Stimulated activated CD4-positive, alpha-beta T cell treated with anti-CD3 and anti-CD28 coated beads, Interleukin-15, amount 100 ng/mL, for 1 hour (primary cell): ENCODE measurements at places on chromosomes 1 and 21.

DNA sequence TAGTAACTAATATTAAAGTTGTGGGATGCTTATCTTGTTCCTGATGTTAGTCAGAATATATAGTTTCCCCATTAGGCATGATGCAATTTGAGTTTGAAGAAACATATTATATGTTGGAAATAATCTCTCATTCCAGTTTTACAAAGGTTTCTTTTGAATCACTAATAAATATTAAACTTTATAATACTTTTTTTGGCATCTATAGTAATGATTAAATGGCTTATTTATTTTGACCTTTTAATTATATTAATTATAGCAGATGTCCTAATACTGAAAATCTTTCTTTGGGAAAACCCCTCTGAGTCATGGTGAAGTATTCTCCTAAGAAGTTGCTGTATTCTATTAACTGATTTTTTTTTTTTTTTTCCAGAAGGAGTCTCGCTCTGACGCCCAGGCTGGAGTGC, 28.5 kb upstream of the PTGS2 start:
- DNase-seq = no peak

DNA sequence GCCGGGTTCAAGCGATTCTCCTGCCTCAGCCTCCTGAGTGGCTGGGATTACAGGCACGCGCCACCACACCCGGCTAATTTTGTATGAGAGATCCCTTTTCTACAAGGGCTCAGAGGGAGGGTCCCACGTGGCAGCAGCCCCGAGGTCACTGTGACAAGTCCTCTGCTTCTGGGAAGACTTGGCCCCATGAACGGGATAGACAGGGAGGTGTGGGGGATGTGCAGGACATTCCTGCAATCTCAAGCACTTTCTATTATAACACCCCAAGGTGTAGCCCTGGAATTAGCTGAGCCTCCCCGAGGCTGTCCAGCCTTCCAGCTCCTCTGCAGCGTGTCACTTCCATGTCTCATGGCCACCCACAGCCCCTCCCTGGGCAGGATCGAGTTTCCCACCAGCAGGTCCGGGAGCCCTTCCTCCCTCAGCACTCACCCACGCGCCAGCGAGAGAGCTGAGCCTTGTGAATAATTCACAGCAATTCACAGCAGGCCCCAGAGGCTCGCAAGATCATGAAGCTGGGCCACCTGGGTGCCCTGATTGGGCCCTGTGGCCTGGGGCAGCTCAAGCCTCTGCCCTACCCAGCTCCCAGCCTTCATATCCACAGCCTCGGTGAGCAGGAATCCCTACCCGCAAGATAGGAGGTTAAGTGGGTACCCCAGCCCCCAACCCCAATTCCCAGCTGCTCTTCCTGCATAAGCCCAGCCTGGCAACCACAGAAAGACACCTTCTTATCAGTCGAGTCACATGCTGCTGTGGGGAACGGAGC, 22.8 kb upstream of the RNU1-4 start:
- no peak for DNase-seq

DNA sequence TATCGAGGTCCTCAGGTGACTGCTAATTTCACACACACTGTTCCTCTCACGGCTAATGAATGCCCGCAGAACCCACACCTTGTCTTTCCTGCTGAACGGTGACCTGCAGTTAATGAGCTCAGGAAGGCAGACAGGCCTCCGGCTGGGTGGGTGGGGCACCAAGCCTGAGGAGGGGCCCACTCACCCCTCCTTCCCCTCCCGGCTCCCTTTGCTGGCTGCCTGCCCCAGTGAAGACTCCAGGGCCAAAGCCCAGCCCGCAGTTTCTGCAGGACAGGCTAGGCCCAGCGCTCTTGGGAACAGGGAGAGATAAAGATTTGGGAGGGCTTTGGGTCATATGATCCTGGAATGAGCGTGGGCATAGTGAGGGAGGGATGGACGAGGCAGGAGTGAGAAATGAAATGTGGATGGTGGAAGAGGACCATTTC, 26.4 kb downstream of the FOXO6 start:
- no peak for DNase-seq

GRCh38 chr1:33043267-33044092, 6.8 kb upstream of the AK2 start:
- DNase-seq = no peak

GRCh38 chr1:234778221-234779159, 168.5 kb upstream of the IRF2BP2 start:
- no peak for DNase-seq

DNA sequence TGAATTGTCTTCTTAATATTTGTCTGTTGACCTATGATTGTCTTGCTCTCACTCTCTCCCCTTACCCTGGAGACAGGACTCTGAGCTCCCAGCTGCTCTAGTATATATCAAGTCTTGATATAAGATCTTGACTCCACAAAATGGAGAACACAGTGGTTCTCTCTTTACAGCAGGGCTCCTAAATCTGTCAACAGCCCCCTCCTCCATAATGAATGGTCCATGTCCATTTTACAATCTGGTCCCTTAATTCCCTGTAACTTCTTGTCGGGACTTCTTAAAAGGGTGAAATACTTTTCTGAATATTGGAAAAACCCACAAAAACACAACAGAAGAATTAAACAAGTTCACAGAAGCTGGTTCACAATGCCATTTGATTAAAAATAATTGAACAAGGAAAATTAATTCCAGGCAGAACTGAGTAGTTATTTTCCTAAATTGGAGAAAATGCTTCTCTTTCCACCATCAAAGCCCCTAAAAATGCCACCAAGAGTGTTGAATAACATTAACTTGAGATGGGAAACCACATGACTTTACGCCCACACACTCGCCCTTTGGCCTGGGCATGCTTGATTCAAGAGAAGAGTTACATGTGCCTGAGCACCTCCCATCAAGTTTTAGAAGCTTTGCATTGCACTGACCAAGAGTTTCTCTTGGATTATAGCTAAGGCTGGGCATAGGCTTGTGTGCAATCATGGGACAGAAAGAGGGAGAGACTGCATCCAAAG, 109.8 kb downstream of the TOMM20 start:
- no peak for DNase-seq

- no peak for DNase-seq
Observed at GRCh38 chr1:239711768-239712167, 325.4 kb downstream of the CHRM3 start.

GRCh38 chr1:96049759-96050409, 671.7 kb upstream of the PTBP2 start:
- DNase-seq = no peak

- DNase-seq = no peak
Observed at GRCh38 chr1:179589509-179589908, 2.1 kb upstream of the TDRD5 start.

DNA sequence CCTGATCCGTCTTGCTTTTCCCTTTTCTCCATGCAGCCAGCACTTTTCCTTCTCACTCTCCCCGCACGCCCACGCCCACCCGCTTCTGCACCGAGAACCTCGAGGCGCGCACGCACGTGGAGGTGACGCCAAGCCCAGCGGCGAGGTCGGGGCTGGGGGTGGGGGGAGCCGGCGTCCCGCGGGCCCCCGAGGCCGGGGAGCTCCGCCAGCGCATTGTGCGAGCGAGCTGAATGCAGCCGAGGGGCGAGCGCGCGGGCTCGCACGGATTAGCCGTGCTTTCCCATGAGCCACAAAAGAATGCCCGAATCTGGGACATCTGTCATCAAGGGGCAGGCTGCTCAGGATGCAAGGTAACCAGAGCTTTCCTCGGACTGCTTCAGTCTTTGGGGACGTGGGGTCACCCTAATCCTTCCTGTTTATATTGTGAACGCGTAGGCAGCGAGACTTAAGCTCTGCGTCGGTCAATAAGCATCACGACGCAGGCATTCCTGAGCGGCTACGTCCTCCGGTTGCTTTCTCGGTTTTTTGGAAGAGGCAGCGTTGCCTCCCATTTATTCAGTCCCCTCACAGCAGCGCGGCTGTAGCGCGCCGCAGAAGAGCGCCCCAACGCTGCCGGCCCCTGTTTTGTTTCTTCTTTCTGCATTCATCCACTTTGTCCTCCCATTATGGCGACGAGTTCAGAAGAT, 67.3 kb upstream of the AKT3 start:
- no peak for DNase-seq

DNA sequence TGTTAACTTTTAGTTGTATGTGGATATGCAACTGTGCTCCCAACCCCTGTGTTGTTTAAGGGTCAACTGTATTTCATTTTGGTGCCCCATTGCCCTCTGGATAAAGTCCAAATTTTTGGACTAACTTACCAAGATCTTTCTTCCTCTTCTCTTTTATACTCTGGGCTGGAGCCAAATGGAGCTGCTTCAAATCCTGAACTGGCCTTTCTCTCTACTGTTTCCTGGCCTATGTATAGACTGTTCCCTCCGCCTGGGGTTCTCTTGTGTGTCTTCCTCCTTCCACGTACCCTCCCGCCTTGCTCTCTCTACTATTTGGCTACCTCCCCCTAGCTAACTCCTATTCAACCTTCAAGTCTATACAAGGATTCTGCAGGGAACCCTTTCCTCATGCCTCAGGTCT, 8.4 kb upstream of the CDC14A start:
- DNase-seq = no peak

GRCh38 chr1:242872521-242872920, 348.0 kb upstream of the PLD5 start:
- no peak for DNase-seq

DNA sequence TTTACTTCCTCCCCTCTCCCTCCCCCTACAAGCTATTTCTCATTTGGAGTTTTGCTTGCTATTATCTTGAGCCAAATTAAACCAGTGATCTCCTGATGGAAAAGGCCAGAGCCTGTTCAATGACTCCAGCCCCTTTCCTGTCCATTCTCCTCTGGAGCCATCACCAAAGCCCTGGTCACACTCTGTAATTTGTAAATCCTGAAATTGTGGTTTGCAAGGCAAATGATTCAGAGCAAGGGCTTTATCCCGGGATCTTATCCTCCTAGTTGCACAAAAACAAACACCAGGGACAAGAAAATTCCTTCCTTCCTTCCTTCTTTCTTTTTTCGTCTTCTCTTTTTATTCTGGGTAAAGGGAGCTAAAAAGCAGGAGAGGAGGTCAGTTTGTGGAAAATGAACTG, 366.1 kb upstream of the ST6GALNAC5 start:
- DNase-seq = no peak

DNA sequence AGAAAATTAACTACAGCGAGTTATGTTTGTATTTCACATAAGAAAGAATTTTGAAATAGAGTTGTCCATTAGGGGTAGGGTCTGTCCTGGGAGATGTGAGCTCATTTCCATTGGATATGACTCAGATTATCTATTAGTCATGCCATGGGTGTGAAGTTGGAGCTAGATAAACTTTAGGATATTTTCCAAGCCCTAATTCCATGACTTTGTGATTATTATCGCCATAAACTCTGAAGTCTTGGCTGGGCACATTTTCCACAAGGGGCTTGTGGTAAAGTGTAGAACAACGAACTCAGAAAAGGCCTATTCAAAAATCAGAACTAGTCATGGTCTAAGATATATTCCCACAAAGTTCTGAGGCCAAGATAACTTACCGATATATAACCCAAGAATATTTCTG, 396.6 kb downstream of the DPYD start:
- no peak for DNase-seq

DNA sequence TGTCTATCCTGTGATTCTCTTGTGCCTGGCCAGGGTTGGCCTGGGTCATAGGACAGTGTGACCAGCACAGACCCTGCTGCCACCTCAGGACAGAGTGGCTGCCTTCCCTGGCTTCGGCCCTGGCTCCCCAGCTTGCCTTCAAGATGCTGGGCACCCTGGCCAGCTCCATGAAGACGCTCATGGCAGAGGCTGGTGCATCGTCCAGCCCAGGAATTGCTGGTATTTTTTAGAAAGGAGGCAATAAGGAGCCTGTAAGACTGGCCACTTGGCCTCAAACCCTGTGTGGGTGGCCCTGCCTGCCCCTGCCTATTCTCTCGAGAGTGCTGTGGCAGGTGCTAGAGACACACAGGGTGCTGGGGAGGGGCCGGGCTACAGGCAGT, 70.4 kb upstream of the ACTRT2 start:
- DNase-seq = no peak

DNA sequence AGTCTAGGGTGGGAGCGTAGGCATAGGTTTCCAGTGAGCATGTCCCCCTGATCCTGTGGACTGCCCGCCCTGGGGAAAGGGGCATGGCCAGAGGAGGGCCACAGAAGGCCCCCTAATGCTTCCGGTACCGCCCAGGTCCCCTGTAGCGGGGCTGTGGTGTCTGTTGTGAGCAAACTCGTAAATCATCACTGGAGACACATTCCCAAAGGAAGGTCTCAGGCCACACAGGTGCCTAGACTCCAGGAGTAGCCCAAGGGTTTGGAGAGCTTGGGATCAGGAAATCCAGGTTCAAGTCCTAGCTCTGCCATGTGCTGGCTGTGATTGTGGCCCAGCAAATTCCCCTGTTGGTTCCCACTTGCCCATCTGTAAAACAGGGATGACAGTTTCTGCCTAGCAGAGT, 20.2 kb downstream of the NKAIN1 start:
- no peak for DNase-seq

GRCh38 chr1:175536369-175536768, 207.0 kb downstream of the TNR start:
- no peak for DNase-seq

DNA sequence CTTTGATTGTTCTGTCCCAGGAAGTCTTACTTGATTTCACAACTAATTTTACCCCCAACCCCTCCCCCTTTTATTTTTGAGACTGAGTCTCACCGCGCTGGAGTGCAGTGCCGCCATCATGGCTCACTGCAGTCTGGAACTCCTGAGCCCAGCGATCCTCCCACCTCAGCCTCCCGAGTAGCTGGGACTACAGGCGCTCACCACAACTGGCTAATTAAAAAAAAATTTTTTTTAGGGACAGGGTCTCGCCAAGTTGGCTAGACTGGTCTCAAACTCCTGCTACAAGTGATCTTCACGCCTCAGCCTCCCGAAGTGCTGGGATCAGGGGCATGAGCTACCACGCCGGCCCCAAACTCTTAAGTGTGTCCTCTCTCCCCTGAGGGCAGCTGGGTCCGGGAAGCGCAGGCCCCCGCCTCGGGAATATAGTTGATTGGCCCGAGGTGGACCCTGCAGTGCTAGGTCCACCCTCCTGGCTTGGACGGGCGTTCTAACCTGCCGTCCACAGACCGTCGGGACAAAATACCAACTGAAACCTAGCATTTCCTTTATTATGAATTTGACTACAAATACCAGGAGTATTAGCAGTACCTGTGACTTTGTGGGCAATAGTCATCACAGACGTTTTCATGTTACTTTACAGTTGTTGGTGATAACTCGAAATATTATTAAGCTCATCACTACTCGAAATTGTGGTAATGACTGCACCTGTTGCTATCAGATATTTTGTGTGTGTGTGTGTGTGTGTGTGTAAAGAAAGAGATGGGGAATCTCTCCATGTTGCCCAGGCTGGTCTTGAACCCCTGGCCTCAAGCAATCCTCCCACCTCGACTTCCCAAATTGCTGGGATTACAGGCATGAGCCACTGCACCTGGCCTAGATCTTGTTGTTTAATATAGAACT, 642 bp upstream of the PARP1 start:
- no peak for DNase-seq
